IPS DF 6.9 (cell line): ENCODE measurements at places on chromosomes 4 and X.

- peak; percentile 9 for DNase-seq
Observed at GRCh38 chr4:123856689-123857545, 460.3 kb downstream of the SPRY1 start.

- DNase-seq = no peak
Observed at GRCh38 chr4:153647975-153648374, 36.1 kb upstream of the TLR2 start.

DNA sequence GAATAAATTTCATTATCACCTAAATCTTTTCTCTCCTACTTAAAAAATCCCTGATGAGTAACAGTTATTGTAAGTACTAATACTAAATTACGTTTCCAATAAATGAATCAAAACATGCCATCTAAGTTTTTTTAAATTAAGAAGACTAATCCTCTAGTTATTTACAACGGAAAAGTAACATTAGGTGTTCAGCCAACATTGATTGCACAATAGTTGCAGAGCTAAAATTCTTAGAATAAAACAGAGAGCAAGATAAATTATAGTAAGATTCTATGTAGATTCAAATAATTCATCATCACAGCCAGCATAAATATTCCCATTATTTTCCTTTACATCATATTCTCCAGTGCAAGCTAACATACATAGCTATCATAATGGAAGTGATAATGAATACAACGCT is 139.2 kb downstream of the HDX start:
- DNase-seq = no peak

DNA sequence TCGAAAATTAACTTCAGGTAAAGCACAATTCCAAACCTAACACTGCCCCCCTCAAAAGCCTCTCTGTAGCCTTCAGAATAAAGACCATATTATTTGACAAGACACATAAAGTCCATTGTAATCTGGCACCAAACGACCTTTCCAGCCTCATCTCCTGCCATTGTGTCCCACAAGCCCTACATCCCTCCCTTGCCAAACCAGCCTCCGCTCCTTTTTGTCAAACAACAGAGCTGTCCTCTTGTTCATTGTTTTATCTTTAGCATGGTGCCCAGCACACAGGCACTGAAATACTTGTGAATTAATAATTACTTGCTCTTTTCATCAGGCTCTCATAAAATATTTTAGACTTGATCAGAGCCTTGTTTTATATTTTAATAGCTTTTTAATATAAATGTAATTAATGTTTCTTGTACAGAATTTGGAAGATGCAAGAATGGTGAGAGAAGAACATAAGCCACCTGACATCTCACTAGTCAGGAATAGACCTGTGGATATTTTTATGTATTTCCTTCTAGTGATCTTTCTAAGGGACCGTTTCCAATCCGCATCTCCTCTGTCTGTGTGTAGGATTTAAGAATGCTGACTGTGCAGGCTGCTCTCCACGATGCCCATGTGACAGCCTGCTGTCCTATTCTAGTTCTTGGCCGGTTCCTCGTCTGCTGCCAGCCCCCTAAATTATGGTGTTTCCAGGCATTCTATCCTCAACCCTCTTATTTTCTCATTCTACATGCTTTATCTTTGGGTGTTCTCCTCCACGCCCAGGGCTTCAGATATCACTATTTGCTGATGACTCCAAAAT is 3.0 kb upstream of the IRF2 start:
- DNase-seq = no peak

GRCh38 chr4:858041-858481 is 32.1 kb upstream of the CPLX1 start:
- no peak for DNase-seq

DNA sequence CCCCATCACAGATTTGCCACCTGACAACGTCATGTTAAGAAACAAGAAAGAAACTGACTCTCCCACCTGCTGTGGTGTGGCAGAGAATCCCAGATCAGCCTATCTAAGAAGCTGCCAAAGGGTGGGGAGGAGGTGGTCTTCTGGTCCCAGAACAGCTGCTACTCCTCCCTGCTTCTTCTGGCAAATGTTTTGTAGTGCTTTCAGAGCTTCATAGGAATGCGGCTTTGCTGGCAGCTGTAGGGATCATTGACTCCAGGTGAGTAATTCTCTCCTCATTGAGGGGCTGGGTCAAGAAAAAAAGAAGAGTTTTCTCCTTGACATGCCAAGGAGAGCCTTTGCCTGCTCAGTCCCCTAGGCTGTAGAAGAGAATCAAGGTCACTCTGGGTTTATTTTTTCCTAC is 23.3 kb downstream of the NRK start:
- DNase-seq = no peak
